ENCODE measurements at places on chromosomes 3 and 15. TPM values are rescaled to one million over a fixed set of nuclear protein-coding genes. Genes with fewer than 3 reads are reported as not detected.

DNA sequence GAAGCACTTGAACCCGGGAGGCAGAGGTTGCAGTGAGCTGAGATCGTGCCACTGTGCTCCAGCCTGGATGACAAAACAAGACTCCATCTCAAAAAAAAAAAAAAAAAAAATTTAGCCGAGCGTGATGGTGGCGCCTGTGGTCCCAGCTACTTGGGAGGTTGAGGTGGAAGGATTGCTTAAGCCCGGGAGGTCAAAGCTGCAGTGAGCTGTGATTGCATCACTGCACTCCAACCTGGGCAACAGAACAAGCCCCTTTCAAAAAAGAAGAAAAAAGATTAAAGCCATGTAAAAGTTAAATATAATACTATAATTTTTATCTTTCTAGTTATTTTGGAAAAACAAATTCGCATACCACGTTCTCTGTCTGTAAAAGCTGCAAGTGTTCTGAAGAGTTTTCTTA, 61.9 kb upstream of the SKIL start:
- DNase-seq = no peak

DNA sequence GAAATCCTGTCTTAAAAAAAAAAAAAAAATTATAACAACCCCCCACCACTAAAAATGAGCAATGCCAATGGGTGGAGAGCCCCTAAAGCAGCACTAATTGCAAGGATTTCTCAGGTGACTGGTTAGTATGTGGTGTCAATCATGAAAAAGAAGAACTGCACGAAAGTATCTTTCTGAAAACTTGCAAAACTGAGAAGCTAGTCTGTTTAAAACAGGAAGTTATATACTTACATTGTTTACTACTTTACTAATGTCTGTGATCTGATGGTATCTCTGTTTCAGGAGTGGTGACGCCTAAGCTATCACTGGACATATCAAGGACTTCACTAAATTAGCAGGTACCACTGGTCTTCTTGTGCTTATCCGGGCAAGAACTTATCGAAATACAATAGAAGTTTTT, at the start of gene CCR3:
CCR3 (plus strand) TSS at position 341 of the 400 bp plus-strand sequence. CDS start 22,699 bp downstream, outside the sequence.
- peak; percentile 36 for DNase-seq

DNA sequence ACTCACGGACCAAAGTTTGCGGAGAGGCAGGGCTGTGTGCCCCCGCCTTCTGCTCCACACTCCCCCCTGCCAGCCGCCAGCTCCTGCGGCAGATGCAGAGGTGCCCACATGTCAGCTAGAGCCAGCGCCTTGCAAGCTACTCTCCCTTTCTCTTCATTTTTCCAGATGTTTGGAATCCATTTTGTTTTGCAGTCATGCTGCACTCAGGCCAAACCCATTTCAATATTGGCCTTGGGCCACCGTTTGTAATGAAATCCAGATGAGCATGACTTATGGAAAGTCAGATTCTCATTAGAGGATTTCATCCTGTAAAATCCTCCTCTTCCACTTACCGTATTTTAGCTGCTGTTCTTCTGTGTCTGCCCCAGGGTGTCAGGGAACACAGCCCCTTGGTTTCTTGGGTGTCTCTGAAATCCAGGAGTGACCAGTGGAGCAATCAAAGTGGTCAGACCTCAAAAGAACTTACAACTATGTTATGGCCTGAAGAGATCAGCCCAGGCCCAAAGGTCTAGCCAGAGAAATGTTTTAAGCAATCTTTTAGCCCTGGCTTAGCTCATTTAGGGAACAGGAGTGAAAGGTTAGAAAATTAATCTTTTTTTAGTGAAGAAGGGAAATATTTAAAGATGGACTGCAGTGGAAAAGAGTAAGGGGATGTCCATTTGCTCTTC, 65.8 kb downstream of the AAGAB start:
- DNase-seq = no peak

DNA sequence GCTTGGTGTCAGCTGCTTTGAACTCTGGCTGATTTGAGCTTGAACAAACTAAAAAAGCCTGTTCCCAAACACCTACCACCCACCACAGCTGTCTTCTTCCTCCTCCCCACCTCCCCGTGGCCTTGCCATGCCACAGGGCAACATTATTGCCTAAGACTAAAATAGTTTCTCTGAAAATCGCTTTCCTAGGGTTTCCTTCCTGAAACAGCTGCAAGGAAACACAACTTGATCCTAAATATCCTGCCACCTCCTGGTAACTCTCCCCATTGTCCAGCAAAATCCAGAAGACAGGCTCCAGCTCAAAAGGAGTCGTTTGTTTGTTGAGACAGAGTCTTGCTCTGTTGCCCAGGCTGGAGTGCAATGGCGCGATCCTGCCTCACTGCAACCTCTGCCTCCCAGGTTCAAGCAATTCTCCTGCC, 193.9 kb upstream of the TPM1 start:
- no peak for DNase-seq

DNA sequence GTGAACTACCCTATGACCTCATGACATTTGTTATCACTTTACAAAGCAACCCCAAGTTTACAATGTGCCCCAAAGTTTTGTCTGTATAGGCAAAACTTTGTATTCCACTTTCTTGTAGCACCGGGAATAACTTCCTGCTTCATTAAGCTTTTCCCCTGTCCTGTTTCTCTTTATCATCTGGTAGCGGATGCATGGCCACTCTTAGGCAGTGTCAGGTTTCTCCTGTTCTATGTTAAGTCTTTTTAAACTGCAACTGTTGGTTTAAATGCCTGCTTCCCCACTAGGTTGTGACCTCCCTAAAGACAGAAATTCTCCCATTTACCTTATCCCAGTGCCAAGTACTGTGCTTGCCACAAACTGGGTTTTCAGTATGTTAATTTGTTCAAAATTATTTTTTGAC, 433.6 kb upstream of the DPH6 start:
- no peak for DNase-seq

DNA sequence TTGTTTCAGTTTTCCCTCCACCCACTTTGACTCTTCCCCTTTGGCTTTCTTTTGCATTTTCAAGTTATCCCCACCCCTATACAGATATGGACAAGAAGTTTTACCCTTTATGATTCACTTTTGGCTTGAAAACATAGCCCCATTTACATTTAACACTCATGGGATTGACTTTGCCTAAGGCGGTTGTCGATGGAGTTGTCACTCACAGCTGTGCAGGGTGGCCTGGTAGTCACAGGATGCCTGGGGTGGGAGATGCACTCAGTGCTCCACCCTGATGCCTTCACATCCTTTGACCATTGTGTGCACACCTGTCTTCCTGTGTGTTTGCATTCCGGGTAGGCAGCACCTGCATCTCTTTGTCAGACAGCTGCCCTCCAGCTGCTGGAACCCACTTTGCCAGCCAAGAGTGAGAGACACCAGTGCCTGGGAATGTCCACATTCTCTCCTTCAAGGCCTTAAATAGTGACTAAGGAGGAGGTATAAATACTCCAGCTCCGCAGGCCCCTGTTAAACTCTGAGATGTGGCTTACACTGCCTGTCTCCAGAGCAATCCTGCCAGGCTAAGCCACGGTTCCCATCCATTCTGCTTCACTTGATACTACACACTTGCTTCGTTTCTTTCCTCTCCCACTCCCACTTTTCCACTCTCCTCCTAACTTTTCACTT, 191.5 kb upstream of the SLC24A5 start:
- DNase-seq = no peak

GRCh38 chr15:29226436-29227208, 43.0 kb downstream of the NSMCE3 start:
- DNase-seq = no peak

- DNase-seq = no peak
These were observed 86.1 kb upstream of the PSMD6 start for GRCh38 chr3:64109438-64109837.

DNA sequence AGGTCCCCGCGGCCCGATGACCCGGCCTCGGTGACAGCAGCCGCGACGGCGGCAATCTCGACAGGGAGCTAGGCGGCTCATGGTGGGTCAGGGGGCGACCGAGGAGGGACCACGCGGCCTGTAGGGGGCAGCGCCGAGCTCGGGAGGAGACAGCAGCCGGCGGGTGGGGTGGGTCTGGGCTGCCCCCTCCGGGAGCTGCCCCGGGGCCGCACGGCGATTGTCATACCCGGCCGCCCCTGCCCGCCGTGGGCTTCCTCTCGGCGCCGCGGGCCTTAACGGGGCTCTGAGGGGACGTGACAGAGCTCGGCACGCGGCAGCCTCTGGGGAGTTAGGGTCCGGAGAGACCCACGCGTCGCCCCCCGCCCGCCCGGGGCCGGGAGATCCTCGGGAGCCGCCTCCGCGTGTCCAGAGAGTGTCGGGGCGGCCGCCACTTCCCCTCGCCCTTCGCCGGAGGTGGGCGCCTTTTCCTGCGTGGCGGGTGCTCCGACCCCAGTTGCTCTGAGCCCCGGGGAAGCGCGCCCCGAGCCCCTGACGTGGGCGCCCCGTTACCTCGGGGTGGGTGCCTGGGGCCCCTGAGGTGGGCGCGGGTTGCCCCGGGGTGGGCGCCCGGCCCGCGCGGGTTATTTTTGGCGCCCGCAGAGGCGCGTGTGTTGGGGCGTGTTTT, 539 bp upstream of the PLCL2 start:
- peak; percentile 84 for DNase-seq

GRCh38 chr3:170367797-170368196, 10.3 kb downstream of the SKIL start:
- peak; percentile 51 for DNase-seq

GRCh38 chr3:25007974-25008658, 419.9 kb upstream of the RARB start:
- no peak for DNase-seq

GRCh38 chr3:49165771-49166751, at the start of gene CCDC71:
Gene CCDC71, minus strand, starts transcription at chr3:49166331. Its CDS starts 2,123 bp downstream, at chr3:49164208.
- DNase-seq = peak; percentile 84

- no peak for DNase-seq
These were observed 102.0 kb upstream of the PRICKLE2 start for GRCh38 chr3:64327100-64327804.

DNA sequence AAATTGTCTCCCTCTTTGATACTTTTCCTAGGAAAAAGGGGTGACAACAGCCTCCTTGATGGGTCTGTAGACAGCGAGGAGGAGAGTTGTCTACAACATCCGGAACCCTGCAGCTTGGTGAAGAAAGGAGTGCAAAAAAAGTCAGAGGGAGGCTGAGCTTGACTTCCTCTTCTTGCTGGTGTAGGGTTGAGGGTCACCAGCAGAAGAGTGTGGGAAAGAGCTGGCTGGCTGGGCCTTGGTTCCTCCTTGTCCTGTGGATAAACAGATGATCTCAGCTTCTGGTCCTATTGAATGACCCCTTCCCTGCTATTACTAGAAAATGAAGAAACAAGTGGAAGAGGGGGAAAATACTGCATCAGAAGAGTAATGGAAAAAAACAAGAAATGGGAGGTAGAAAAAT, 20.4 kb downstream of the SLC7A14 start:
- DNase-seq = no peak

- DNase-seq = no peak
These were observed 109.6 kb upstream of the TMCO5A start for GRCh38 chr15:37824717-37825382.

GRCh38 chr3:72144773-72145505, 360.0 kb upstream of the PROK2 start:
- DNase-seq = peak; percentile 60

GRCh38 chr3:193788189-193788991, 195.4 kb downstream of the OPA1 start:
- peak; percentile 79 for DNase-seq

DNA sequence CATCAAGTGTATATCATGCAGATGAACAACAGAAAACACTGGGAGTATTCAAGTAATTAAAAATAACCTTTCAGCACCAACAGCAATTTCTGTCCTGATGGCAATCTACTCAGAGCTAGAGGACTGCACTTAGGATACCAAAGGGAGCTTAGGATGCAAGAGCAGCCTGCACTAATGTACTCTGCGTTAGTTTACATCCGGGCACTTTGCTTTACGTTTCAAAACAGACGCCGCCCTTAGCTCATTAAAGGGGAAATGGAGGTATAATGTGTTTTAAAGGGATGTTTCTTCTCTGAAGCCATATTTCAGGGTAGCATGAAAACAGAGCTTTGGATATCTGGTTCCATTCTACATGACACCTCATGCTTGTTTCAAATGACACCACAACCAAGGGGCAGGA, 14.0 kb upstream of the B3GNT5 start:
- no peak for DNase-seq

DNA sequence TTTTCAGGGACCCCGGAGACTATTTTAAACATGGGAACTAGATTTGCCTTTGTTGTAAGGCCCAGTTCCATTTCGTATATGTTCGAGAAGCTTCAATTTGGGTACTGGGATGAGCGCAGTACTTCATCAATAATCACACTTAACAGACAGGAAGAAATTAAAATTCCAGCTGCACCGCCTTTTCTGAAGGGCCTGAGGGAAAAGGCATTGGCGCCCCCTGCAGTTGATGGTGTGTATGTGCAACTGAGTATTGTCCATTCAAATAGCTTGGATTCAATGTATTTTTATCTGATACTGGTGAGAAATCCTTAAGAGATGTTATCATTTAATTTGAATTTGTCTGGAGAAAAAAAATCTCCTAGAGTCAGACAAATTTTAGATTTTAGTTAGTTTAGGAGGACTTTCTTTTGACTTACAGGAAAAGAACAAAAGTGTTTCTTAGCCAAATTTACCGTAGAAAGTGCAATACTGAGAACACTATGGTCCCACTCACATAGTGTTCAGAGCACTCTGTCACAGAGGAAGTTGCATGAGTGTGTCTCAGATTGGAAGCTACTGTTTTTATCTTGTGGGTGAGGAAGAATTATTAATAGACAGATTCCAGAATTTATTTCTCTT, 5.4 kb upstream of the ALDH1A2 start:
- DNase-seq = peak; percentile 10

DNA sequence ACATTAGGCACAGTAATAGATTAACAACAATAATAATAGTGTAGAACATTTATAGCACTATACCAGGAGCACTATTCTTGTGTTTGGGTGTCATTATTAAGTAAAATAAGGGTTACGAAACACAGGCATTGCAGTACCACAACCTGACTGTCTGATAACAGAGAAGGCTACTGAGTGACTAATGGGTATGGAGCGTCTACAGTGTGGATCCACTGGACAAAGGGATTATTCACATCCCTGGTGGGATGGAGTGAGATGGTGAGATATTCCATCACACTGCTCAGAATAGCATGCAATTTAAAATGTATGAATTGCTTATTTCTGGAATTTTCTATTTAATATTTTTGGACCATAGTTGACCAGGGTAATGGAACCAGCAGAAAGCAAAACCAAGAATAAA, 18.2 kb downstream of the MINDY4B start:
- DNase-seq = no peak

DNA sequence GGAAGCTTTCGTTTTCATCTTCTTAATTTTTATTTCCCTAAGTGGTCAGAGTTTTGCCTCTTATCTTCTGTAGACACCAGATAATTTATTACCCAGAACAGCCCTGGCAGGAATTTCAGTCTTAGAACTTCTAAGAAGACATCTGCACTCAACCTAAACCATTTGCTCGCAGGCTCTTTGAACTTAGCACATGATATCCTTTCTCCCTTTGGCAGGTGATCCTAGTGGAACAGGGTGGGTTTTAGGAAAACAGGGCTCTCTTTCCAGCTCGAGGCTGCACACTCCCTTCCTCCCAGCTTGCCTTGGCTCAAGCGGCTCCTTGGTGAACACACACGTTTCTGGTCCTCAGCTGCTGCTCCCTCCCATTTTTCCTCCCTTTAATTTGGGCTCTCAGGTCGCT, 116.5 kb downstream of the THSD4 start:
- no peak for DNase-seq

The PRKCD gene
- 46.7 TPM for total RNA-seq

The MINAR1 gene
- 0.27 TPM for total RNA-seq

The SPATA12 gene
- not detected for total RNA-seq

The DOCK3 gene
- total RNA-seq = 0.30 TPM

The GOLGA8S gene
- 0.12 TPM for total RNA-seq

The ACOX2 gene
- total RNA-seq = not detected
